Lung microvascular endothelial cell (primary cell): ENCODE measurements at places on chromosomes 7 and 10. TPM values are rescaled to one million over a fixed set of nuclear protein-coding genes. Genes with fewer than 3 reads are reported as not detected.

The TAS2R3 gene
- 0.44 and 0.60 TPM in 2 replicates for total RNA-seq

The MYH16 gene
- 0.22 TPM in 1 of 2 replicates, not detected in the other for total RNA-seq

The ACBD7 gene
- total RNA-seq = 0.60 and 1.5 TPM in 2 replicates

The MYL7 gene
- not detected in 2 replicates for total RNA-seq

The SUV39H2 gene
- 7.6 and 8.1 TPM in 2 replicates for total RNA-seq

DNA sequence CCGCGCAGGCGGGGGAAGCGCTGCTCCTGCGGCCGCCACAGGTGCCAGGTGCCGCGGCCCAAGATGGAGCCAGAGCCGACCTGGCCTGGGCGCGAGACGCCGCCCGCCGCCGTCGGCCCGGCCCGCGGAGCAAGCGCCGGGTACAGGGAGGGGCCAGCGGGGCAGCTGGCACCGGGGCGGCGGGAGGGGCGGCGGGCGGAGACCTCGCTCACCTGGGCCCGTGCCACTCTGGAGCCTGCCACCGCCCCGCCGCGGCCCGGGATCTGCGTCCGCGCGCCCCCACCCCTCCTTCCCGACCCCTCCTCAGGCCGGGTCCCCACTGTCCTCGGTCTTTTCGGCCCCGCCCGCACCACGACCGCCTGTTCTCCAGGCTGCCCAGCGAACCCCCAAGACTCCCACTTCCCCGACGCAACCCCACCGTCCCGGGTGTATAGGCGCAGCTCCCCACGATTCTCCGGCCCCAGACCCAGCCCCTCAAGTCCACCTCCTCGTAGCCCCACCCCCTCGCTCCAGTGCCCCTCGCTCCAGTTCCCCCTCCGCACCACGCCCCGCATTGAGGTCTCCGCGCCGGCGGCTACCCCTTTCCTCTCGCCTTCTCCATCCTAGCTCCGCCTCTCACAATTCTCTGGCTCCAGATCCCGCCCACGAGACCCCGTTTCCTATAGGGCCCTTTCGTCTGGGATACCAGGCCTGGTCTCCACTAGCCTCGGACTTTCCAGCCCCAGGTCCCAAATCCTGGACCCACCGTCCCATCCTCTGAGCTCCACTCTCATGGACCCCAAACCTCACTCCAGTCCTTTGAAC is at the start of gene GPRIN2:
Gene GPRIN2 (minus strand): TSS at position 144 of the 804 bp plus-strand sequence. CDS start 5,922 bp downstream, outside the sequence.
- no peak for DNase-seq

GRCh38 chr7:80851896-80852476 is 66.9 kb downstream of the SEMA3C start:
- no peak for DNase-seq

DNA sequence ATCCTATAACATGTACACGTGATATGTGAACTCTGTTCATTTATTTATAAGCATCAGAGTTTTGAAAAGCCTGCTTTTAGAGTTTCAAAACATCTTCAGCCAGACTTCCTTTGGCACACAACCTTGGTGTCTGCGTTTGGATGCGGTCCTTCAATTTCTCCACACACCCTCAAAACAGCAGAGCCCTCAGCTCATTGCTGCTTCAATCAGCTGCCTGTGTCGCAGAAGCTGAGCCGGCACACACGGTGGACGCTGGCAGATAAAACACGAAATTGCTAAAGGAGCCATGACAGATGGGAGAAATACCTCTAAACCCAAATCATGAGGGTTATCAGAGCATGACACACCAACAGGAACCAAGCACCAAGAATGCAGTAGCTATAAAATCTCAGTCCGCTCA is 396.4 kb upstream of the AKR1E2 start:
- no peak for DNase-seq

- DNase-seq = no peak
Observed at GRCh38 chr7:35797311-35797710, 3.5 kb upstream of the SEPTIN7 start.

- no peak for DNase-seq
Observed at GRCh38 chr10:14379556-14380280, 49.0 kb upstream of the FRMD4A start.

GRCh38 chr10:2610946-2611345 is 456.4 kb upstream of the PFKP start:
- DNase-seq = no peak

DNA sequence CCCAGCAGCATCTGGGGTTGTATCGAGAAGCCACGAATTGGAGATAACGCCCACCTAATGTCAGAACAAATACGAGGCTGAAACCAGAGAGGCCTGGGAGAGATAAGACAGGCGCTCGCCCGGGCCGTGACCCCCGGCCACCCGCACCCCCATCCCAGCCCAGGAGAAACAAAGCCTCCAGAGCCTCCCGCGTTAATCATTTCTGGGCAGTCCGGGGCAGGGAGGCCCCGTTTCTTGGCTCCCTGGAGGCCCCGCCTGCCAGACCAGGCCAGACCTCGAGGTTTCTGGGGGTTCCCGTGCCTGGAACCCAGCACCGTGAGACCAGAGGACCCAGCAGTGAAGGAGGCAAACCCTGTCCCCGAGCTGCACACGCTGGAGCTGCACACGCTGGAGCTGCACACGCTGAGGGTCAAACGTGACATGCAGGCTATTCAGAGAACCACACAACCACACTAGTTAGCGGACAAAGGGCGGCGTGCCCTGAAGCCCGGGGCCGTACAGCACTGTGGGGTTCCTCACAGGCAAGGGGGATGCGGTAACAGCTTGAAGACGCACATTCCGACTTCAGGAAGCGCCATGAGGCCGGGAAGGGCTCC is 53.4 kb downstream of the FOXL3 start:
- DNase-seq = no peak
